HCT116 (cell line): ENCODE measurements at places on chromosomes 3 and 15.

- DNase-seq = no peak
These were observed 39.1 kb downstream of the SYNM start for GRCh38 chr15:99143655-99144610.

DNA sequence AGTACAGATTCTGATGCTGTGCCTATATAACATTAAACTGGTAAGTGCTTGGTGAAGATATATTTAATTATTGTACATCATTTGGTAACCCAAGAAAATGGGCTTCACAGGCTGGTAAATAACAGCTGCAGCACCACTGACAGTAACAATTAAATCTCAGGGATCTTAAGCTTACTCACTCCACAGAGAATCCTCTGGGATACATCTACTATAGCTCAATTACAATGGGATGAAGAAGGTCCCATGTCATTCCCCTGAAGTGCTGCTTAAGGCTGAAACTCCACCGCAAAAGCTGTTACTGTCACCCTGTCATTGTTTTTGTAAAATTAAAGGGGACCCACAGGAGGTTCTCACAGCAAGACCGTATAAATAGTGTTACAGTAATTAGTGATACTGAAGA is 153.0 kb downstream of the IMPG2 start:
- no peak for DNase-seq

- DNase-seq = no peak
These were observed 32.3 kb downstream of the ACAP2 start for GRCh38 chr3:195410546-195410945.

GRCh38 chr3:54193093-54193492 is 70.7 kb downstream of the CACNA2D3 start:
- DNase-seq = no peak

GRCh38 chr15:61367953-61368352 is 138.9 kb upstream of the RORA start:
- no peak for DNase-seq

- DNase-seq = no peak
These were observed 749.9 kb downstream of the ZBBX start for GRCh38 chr3:166630190-166630589.

DNA sequence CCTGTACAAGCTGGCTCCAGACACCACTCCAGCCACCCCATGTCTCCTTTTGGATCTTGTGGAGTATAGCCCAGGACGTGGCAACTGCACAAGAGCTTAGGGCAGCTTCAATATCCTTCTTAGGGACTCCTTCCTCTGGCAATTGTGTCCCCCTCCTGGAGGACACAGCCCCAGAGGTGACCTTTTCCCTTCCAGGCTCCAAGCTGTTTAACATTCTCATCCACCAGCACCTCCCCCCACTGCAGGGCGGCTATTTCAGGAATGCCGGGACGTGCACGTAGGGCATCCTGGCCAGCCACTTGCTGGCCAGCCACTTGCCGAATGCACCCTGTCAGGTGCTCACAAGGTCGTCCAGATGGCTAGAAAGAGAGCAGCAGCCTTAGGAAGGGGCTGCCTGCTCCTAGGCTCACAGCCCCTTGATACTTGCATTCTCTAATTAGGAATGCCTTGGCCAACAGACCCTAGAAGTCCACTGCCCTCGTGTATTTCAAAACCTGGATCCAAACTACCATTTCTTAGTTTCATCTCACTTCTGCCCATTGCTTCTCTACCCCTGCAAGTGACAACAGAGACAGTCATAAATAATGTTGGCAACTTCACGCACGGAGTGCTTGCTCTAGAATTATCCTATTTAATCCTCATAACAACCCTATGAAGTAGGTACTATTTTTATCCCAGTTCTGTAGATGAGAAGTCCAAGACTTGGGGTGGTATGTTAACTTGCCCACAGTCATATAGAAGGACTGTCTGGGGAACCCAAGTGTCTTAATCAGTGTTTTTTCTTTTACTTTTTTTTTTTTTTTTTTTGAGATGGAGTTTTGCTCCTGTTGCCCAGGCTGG is 24.5 kb upstream of the IDH2 start:
- no peak for DNase-seq

DNA sequence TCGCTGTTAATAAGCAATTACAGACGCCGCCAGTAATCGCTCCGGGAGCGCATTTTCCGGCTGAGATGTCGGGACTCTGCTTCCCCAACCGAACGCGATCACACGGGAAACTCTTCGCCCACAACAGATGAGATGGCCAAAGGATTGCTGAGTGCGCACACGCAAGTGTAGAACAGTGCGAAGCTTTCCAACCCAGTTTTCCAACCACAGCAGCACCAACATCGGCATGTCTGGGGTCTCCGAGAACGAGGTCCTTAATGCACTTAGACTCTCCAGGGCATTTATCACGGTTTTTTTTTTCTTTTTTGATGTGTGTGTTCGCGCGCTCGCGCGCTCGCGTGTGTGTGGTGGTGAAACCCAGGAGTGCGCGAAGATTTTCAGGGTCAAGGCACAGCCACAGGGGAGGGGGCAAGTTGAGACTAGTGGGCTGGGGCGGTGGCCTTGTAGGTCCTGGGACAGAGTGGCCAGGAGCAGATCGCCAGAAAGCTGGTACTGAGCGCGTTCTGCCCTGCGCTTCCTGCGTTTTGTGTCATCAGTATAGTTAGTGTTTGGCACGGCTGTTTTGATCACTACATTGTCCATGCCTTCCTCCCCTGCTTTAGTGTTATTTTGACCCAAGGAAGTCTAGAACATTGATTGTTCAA is 1.8 kb upstream of the EOMES start:
- DNase-seq = no peak

DNA sequence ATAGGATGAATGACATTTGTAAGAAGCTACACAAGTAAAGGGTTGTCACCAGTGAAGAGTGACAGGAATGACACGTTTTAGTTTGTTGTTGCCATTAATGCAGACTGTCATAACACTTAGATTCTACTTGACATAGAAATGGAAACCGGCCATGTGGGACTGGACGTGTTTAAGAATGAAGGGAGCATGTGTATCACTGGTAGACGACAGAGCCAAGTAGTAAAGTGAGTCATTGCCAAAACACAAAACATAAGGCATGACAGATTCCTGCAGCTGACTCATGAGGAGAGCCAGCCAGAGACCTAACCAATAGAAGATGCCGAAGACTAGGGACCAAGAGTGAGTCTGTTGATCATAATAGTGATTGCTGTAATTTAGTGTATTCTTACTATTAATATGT is 106.2 kb upstream of the PLAAT1 start:
- no peak for DNase-seq

DNA sequence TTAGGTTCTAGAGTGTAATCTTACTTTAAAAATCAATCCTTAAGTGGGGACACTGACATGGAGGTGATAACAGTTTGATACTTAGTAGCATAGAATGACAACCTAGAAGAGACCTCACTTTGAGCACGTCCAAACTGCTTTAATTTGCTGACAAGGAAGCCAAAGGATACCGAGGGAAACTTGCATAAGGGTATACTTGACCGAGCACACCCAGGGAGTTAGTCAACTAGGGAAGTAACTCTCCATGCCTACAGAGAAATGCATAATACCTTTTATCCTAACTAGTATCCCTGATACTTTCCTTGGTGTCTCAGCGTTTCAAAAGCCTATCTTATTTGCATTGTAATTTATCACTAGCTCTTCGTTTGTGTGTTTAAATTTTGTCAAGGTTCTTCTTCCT is 5.5 kb upstream of the TPRG1 start:
- DNase-seq = no peak

DNA sequence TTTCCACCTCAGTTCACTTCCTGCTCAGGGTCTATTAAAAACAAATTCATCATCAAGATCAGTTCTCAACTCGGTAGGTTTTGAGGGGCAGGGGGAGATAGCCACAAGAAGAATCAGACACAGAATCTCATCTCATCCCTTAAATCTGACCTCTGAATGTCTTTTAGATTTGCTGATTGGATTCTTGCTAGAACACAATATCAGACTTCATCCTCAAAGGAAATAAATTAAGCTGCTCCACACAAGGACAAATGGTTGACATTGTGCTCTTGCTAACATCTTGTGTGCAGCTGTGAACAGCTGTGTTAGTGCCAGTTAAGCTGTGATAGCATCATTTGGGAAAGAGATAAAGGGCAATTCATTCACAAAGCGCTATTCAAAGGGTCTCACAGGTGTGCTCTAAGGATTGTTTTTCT is 184.0 kb upstream of the ADAMTS9 start:
- DNase-seq = no peak

GRCh38 chr3:122979211-122979610 is 48.4 kb downstream of the SEMA5B start:
- DNase-seq = no peak

DNA sequence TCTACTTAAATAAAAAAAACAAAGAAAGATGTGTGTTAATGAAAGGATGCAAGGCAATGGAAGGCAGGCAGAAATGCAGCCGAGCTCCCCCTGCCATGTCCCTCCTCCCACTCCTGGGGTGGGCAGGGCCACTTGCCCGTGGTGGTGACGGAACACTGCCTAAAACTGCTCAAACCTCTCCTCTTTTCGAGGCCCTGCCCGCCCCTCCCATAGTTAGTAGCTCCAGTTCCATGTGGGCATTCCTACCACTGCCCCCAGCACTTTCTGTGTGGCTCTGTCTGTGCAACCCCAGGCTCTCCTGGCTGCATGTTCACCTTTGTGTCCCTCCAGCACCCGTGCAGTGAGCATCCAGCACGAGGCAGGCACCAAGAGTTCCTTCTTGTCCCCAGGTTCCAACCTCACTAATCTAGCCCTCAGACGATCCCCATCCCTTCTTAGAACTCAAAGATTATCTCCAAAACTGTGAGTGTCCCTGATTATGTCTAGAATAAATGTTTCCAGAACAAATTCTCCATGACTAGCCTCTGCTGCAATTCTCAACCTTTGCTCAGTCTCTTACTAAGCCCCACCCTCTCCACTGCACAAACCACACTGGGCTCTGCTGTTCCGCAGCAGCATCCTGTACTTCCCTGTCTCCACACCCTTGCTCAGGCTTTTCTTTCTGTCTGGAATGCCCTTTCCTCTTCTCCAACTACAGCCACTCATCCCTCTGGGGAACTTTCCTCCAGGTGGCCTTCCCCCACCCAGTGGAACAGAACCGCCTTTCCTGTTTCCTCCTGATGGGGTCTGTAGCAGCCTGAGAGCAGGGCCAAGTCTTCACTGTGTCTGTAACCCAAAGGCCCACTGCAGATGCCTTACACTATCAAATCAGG is 32.6 kb upstream of the SPTBN5 start:
- no peak for DNase-seq

DNA sequence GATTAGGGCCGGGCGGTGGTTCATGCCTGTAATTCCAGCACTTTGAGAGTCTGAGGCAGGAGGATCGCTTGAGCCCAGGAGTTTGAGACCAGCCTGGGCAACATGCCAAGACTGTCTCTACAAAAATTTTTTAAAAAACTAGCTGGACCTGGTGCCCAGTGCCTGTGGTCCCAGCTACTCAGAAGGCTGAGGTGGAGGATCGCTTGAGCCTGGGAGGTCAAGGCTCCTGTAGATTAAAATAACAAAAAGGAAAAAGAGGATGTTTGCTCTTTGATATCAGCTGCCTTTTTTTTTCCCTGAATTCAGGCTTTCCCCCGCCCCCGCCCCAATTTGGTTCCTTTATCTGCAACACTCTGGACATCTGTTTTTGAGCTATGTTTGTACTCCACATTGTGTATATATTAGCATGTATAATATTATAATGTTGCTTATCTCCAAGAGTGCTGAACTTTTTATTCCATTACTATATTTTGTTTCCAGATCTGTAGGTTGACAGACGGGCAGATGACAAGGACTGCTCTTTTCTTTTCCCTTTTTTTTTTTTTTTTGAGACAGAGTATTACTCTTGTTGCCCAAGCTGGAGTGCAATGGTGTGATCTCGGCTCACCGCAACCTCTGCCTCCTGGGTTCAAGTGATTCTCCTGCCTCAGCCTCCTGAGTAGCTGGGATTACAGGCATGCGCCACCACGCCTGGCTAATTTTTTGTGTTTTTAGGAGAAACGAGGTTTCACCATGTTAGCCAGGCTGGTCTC is 4.6 kb downstream of the SNAP23 start:
- DNase-seq = no peak

DNA sequence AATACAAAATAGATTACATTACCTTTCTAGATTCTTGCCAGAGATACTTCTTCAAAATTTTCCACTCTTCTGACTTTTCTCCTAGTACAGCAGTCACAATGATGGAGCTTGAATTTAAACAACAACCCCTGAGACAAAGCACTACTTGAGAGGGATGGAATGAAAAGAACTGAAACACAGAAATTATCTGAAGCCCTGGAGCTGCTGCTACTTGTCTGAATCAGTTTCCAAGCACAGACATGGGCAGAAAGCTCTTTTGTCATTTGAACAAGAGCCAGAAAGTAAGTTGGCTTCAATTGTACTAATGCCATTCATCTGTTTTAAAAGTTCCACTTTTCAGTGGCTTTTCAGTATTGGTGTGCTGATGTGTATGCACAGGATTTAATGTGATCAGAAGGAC is 718.5 kb upstream of the ARPP21 start:
- DNase-seq = no peak

DNA sequence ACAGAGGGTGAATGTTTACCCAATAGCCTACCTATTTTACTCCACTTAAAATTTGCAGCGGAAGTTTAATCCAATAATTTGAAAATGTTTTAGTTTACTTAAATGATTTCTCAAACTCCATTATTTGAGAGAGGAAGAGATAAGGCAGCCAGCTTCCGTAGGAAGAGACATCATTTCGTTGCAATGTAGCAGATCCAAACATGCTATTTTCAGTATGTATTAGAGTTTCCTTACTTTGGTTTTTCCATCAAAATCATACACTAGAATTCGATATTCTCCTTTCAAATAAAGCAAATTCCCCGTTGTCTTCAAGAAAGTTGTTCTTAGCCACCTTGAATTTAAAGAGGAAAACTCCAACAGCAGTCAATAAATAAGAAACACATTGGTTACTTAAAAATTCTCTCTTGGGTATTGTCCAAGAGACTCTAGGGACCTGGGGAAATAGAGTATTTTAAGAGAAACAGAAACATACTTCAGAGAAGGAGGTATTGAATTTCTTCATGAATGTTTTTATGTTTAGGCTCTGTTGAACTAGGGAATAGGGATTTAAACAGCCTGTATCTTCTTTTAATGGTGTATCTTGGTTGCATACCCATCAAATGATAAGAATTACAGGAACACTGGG is 324.5 kb upstream of the GBE1 start:
- DNase-seq = no peak

DNA sequence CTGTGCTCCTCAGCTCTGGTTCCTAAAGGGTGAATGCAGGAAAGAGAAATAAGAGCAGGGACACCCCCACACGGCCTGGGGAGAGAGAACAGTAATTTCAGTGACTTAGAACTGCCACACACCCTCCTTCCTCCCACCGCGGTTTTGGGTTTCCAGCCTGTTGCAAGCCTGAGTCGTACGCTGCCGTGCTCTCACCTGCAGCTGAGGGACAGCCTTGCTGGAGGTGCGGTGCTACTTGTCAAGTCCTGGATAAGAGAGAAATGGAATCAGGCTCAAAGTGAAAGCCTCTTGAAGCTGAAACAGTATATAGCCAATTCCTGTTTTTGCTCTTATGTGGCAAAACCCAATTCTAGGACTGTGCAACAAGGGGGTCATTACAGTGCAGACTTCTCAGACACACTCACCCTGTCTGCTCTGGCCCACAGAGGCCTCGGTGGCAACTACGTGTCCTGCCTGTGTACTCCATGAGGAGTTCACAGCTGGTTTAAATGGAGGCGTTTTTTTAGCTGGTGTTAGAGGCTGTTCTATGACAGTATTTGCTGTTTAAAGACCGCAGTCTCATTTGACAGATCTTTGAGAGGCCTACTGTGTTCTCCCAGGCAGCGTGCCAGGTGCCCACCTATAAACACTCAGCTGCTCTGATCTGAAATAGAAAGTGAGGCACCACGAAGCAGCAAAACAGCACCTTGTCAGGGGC is 42.9 kb downstream of the TBC1D2B start:
- no peak for DNase-seq
